Activated CD8-positive, alpha-beta memory T cell treated with anti-CD3 and anti-CD28 coated beads for 1 hour (primary cell): ENCODE measurements at places on chromosomes 7 and 10.

DNA sequence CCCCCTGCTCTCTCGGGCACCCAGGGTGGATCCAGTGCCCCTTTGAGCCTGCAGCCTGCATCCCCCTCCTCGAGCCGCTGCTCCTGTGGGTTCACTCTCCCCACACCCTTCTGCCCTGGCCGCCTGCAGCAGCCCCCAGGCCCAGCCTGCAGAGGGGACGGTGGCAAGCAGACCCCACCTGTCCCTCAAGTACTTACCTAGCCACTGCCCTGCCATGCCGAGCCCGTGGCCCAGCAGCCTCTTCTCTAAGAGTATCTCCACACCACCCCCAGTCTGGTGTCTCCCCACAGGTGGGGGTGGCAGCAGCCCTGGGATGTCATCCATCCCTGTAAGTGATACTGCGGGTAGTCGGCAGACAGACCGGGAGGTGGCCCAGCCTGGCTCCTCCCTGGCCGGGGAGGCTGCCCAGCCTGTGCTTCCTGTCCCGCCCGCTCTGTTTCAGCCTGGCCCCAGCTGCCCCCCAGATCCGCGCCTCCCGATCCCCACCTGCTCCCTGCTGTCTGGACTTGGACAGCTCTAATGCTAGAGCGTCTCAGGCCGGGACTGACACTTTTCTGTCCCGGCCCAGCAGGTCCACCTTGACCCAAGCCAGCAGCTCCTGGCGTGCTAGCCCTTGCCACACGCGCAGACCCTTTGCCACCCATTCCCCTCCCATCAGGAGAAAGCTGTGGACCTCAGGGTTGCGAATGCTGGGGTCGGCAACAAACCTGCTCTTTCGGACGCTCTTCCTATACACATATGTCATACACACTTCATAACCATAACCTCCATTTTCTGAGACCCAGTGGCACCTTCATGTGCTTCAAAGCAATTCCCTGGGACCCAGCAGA is 25.0 kb downstream of the YKT6 start:
- no peak for DNase-seq

- DNase-seq = no peak
Measured at GRCh38 chr7:153392726-153393125, 633.2 kb downstream of the ACTR3B start.

GRCh38 chr10:63217120-63217605 is 84.0 kb downstream of the NRBF2 start:
- no peak for DNase-seq

- no peak for DNase-seq
Measured at GRCh38 chr10:110388687-110389052, 84.0 kb upstream of the SMNDC1 start.

- no peak for DNase-seq
Measured at GRCh38 chr10:130817046-130817624, 494.4 kb downstream of the TCERG1L start.
